ENCODE measurements at places on chromosomes 12 and 14.

DNA sequence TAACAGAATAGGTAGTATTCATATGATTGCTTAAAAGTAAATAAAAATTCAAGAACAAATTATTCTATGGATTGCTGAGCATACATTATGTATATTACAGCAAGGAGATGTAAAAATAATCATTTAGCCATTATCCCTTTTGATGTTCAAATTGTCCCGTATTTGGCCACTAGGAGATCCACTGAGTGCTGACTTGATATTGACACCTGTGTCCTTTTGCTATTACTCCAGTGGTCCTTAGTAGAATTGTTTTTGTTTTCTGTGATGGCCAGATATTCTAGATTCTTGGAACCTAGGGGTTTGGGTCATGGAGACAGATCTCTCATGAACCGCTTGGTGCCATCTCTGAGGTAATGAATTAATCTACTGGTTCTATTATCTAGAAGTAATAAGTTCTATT lies 16.8 kb downstream of the ERO1A start:
- peak; percentile 42 for DNase-seq

DNA sequence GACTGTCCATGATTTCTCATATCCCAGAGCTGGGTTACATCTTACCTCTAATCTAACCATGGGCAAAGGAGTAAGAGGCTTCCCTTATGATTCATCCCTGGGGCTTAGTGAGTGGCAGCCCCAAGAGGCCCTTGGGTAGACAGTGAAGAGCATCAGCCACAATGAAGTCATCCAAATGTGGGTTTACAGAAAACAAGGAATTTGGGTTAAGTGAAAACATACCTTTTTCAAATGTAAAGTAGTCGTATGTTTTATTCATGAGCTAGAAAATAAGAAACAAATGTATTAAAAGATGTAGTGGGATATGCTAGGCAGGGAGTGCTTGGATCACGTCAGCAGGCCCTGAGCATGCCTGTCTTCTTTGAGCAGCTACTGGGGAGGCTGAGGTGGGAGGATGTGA lies 54.0 kb upstream of the ELK3 start:
- no peak for DNase-seq

DNA sequence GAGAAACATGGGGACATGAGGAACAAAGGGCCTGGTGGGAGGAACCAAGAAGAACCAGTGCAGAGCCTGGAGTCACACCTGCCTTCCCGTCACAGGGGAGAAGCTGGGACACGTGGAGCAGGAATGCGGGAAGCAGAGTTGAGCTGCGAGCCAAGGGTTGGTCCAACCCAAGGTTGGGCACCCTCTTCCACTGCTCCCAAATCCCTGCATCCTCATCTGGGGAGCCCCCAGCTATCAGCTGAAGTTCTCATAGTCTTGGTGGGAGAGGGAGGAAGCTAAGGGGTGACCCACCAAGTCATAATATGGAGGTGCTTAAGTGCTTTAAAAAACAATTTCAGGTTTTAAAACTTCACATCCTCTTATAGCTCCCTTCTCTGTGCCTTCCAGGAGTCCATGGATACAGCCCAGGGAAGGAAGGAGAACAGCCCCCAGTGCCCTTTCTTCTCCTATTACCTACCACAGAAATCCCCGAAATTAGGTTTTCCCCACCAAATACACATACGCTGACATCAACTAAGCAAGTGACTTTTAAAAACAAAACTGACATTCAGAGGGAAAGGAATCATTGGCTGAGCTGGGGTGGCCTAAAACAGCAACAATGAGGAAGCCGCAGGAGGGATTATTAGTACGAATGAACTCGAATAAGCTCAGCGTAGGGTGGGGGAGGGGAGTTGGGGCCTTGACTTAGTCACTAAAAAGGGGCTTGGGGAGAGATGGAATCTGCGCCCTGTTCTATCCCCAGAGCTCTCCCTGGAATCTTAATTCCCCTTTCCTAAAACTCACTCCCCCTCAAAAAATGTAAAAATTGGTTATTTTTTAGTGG lies 4.5 kb downstream of the MYL6 start:
- peak; percentile 35 for DNase-seq

DNA sequence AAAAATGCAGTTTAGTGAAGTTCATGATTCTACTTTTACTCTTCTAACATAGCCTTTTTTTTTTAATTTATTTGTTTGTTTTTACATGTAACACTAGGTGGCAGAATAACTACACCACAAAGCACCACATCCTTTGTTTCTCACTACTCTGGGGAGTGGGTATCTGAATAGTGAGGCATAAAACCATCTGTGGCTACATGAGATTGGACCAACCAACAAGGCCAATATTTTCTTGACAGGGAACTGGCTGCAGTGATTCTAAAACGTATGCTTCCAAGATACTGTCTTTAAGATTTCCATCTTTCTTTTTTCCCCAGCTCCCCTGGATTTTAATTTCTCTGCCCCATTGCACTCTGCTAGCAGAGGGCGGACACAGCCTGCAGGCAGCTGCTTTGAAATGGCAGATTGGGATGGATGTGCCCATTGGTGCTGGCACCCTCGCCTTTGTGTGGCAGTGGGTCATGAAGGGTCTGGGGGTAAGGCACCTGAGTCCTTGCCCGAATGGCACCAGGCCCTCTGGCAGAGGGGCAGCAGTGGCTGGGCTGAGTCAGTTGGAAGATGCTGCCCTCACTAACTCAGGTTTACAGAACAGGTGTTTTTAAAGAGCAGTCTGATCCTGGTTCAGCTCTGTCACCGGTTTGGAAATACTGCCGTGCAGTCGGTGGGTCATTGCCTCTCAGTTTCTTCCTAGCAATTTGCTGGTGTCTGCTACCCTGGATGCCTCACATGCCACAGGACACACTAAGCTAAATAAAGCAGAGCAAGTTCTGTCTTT lies 429.1 kb downstream of the RAD51B start:
- DNase-seq, result peak; percentile 69

- DNase-seq, result peak; percentile 52
These were observed at the start of gene ARHGEF40 for GRCh38 chr14:21070083-21070609. Gene ARHGEF40 (plus strand): TSS chr14:21070304. CDS start chr14:21070397, 93 bp downstream.

DNA sequence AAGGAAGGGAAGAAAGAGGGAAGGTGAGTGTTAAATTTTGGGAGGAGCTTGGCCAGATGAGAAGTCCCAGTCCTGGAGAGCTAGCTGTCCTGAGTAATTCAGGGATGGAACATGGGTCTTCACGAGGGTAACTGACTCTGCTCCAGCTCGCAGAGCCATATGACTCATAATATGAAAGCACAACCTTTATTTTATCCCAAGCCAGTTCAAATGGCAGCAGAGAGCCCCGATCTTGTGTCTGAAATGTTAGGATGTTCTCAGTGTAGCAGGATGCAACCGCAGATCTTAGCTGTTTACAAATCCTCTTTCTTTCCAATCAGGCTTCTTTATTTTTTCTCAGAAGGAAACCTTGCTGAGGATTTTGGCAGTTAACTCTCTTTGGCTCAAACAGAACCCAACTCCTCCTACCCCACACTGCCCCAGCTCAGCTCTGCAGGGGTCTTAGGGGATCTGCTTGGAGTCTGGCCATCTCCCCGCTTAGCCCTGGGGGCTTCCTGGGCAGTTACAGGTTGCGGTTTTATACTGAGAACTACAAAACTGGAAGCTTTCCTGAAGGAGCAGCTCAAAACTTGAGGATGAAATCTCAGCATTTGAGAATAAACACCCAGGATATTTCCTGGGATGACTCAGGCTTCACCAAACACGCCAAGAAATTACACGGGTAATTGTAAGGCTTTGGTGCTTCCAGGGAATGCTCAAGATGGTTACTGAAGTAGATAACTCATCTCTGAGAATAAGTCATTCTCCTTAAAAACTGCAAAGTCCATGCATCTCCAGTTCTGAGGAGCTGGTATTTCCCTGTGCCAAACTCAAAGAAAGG lies 92.5 kb downstream of the VCPKMT start:
- DNase-seq, result no peak

- DNase-seq, result no peak
These were observed 274.5 kb downstream of the GLT1D1 start for GRCh38 chr12:129127771-129128170.

DNA sequence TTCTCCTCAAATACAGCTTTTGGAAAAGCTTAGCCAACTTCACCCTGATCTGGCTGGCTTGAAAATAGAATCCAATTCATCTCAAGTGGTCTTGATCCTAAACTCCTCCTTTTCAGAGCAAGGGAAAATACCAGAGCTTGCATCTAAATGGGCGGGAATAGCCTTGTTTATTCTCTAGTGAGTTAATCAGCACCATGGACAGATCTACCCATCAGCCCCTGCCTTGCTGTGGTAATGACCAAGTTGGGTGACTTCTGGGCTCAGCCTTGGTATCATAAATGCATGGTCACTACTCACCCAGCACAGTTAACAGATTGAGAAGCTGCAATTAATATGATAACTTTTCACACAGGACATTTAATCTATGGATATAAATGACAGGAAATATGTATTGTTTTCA lies 196.6 kb downstream of the GLT1D1 start:
- no peak for DNase-seq

DNA sequence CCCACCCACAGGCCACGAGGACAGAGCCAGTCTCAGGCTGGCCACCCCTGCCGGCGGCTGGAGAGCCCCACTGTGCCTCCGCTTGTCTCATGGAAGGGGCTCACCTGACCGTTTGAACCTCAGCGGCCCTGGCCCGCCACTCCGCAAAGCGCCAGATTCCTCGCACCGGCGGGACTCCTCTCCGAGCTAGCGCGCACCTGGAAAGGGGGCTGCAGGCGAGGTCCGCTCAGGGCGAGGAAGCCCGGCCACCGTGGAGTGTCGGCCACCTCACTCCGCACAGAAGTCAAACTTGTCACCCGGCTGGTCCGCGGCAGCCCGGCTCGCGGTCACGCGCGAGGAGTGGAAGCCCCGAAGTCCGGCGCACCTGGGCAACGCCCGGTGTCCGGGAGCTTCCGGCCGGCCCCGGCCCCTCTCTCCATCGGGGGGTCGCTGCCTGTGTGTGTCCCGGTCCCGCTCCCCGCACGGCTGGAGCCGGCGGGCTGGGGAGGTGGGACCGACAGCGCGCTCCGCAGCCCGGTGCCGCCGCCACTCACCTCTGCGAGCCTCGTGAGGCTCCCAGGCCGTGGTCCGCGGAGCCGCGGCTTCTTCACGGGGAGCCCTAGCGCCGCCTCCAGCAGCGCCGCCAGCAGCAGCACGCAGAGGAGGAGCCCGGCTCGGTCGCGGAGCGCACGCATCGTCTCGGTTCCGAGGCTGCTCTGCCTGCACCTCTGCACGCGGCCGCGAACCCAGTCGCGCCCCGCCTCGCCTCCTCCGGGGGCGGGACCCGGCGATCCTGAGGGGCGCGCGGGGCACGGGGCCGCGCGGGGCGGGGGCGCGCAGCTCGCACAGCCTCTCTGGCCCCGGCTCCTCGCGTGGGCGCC lies at the start of gene ISM2:
TSS of gene ISM2 (minus strand) at position 697 of the 860 bp plus-strand sequence. CDS start at position 674, 23 bp downstream.
- DNase-seq, result peak; percentile 19

DNA sequence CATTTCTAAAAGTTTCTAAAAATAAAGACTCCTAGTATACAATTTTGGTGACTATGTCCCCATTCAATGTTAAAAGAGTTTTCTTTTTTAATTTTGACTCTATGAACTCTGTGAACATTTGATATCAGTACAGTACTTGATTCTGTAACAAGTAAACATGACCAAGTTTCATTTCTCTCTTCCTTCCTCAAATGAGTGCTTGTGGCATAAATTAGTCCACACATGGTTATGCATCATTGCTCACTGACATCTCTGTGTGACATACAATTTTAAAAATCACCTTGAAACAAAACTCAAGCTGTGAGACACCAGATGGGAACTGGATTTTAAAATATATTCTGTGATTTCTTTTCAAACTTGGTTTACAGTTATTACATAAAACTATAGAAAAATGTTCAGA lies 253.9 kb upstream of the MDGA2 start:
- no peak for DNase-seq

- no peak for DNase-seq
These were observed 356.7 kb downstream of the LRIG3 start for GRCh38 chr12:58563621-58564020.

DNA sequence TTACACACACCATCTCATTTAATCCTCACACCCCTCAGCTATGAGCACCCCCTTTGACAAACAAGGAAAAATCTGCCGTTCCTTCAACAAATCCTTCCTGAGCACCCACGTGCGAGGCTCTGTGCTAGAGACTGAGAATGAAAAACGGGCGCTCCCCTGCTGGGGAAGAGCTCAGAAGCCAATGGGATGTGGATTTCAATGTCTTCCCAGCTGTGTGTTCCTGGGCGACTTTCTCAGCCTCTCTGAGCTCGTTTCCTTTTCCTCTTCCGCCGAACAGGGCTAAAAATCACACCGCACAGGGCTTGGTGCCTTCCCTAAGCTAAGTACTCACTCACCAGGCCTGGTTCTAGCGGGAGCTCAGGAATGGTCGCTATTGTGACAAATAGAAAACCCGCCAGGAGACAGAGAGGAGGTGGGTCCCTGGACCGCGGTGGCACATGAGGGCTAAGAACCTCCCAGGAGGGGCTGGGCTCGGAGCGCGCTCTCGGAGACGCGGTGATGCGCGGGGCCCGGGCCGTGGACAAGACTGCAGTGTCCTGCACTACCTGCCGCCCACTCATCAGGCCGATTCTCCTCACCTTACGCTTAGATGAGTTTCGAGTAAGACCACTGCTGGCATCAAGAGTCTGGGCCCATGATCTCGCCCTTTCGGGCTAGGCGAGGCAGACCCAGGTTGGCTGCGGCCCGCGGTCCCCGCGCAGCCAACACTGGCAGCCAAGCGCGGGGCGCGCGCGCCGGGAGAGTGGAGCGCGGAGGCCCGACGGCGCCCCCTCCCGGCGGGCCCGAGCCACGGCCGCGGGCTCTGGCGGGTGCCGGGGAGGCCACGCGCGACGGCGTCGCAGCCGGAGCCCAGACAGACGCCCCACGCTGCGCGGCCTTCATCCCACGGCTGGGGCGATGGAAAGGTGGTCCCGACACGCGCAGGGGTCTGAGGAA lies 17.0 kb downstream of the ZDHHC22 start:
- peak; percentile 58 for DNase-seq

GRCh38 chr12:46265734-46266133 lies 3.1 kb downstream of the SLC38A1 start:
- no peak for DNase-seq

DNA sequence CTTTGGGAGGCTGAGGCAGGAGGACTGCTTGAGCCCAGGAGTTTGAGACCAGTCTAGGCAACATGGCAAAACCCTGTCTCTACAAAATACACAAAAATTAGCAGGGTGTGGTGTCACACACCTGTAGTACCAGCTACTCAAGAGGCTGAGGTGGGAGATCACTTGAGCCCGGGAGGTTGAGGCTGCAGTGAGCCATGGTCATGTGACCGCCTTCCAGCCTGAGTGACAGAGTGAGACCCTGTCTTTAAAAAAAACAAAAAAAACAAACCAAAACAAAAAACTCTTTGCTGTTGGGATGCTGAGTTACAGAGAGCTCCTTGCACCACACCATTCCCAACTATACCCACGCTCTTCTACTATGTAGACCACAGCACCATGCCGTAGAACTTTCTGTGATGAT lies 221.2 kb downstream of the PPM1H start:
- no peak for DNase-seq

GRCh38 chr12:6553051-6553868 lies 2.6 kb downstream of the IFFO1 start:
- DNase-seq, result no peak

- no peak for DNase-seq
These were observed 29.5 kb upstream of the MSRB3 start for GRCh38 chr12:65248656-65249633.
